ENCODE measurements at places on chromosomes 7 and 10.

DNA sequence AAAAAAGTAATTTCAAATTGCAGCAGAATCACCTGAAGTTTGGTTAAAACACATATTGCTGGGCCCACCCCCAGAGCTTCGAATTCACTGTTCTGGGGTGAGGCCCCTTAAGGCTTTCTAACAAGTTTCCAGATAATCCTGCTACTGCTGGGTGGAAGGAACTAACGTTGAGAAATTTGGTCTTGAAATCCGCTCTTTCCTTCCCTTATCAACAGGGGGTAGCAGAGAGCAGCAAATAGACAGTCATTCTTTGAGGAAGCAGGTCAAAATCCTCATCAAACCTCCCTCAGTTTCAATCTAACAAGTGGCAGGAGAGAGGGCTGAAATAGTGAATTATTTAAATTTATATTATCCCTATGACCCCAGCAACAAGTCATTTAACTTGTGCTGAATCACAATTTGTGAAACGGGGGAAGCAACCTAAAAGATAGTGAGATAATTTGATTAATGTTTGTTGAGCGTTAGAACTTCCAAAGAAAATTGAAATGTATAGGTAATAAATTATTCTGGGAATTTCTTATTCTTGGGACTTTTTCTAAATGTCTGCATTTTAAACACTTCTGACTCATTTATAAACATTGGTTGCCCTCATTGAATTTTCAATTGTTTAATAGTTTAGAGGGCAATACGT is 21.7 kb upstream of the MALSU1 start:
- DNase-seq: no peak

GRCh38 chr10:90125456-90126255 is 424.3 kb downstream of the KIF20B start:
- DNase-seq: no peak

GRCh38 chr7:32336726-32337125 is 153.5 kb downstream of the LSM5 start:
- DNase-seq: no peak

DNA sequence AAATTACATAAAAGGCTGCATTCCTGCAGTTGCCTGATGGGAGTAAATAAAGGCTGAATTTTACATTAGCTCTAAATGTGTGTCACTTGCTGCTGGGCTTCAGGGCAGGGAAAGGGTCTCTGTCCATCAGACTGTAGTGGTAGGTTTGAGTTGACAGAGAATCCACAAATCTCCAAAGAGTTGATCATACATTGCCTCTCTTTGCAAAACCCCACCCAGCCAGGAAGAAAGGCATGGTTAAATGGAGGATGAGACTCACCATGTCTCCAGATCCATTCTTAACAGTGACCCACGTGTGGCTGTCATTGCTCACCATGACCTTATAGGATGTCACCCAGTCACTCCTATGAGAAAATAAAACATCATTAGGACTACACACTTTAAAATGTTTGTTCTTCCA is 92.8 kb downstream of the CPXM2 start:
- no peak for DNase-seq

DNA sequence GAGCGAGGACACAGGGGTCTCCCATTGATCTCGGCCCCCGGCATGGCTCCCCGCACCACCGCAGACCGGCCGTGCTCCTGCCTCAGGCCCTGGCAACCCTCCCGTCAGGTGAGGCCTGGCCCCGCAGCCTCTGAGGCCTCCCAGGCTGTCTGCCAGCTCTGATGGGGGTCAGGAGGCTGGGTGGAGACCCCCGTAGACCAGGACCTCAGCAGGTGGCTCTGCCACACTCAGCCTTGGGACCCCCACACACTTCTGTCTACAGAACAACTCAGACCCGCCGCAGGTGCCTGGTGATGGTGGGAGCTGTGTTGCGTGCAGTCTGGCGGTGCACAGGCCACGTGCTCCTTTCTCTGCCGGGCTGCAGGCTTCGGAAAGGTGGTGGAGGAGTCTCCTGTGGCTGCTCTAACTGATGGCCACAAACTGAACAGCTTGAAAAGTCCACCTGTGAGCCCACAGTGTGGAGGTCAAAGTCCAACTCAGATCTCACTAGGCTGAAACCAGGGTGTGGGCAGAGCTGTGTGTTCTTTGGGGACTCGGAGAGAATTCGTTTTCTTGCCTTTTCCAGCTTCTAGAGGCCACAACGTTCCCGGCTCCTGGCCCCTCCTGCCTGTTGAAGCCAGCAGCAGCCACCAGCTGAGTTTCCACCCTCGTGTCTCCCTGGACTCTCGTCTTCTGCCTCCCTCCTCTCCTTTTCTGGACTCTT is 62.5 kb downstream of the PWWP2B start:
- DNase-seq: no peak

- no peak for DNase-seq
Observed at GRCh38 chr10:20405761-20406160, 491.4 kb downstream of the NEBL start.

- no peak for DNase-seq
Observed at GRCh38 chr10:19788902-19789301, 27.3 kb upstream of the PLXDC2 start.

Measured in activated T-helper 9 cell treated with anti-CD3 and anti-CD28 coated beads, Interleukin-2, amount 50 U/mL, for 16 hours (primary cell).